ENCODE measurements at places on chromosomes 6 and 20.
A peak's percentile ranks its signal among the peaks of the same experiment; 100 is the strongest.

GRCh38 chr6:70819646-70820045 lies 137.2 kb downstream of the B3GAT2 start:
- DNase-seq: no peak

GRCh38 chr20:12414446-12415274 lies 497.0 kb downstream of the BTBD3 start:
- DNase-seq: no peak

- DNase-seq: no peak
These were observed 10.1 kb downstream of the CSNK2A1 start for GRCh38 chr20:533526-533925.

GRCh38 chr6:39958947-39959346 lies 24.7 kb upstream of the MOCS1 start:
- DNase-seq: no peak

DNA sequence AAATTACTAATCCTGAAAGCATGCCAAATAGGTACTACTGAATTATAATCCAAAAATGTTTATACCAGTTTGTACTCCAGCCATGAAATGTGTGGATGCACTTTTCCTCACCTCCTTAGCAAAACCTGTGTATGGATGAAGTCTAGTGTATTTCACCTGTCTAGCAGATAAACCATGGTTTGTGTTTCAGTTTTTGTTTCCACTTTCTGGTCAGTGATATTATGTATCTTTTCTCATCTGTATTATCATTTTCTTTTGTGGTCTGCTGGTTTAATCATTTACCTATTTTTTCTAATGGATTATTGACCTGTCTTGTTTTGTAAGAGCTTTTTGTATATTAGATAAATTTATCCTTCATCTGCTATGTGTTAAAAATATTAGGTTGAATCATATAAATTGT lies 41.0 kb upstream of the TMEM217 start:
- DNase-seq: no peak

DNA sequence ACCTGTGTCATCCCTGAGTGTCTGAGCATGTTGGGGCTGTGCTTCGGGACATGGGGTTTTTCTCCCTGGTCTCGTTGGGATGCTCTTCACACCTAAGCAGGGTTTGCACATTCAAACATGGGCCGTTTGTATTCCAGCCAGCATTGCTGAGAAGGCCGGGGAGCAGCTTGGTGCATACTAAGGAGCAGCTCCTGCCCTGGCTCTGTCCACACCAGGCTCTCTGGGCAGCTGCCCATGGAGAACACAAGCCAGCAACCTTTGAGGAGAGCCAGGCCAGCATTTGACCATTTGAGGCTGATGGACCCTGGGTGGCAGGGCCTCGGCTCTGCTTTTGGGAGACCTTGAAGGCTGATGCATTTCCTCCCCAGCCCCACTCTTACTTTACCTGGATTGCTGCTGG lies 92.1 kb downstream of the PHACTR3 start:
- DNase-seq: no peak

DNA sequence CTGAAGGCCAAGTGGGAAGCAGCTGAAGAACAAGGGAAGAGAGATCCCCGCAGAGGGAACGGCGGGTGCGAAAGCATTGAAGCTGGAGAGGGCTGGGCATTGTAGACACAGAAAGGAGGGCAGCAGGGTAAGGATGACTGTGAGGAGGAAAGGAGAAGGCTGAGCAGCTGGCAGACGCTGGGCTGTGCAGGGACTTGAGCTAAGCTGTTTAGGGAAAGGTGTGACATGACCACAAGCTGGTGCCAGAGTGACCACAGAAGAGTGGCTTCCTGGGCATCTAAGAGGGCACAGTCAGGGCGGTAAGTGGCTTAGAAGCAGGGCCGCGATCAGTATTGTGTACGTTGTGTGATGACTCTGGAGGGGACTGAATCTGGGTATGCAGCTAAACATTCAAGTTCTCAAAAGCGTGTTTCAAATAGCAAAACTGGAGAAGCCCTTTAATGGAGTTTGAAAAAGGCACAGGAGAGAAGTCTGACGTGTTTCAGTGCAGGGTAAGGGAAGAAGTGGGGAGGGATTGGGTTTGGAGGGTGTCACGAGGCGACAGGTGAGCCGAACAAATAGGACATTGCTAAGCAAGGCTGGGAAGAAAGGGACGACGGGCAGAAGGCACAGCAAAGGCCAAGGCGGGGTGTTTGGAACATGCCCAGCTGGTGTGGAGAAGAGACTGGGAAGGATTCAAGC lies 46.1 kb upstream of the ARFGEF2 start:
- DNase-seq: no peak

DNA sequence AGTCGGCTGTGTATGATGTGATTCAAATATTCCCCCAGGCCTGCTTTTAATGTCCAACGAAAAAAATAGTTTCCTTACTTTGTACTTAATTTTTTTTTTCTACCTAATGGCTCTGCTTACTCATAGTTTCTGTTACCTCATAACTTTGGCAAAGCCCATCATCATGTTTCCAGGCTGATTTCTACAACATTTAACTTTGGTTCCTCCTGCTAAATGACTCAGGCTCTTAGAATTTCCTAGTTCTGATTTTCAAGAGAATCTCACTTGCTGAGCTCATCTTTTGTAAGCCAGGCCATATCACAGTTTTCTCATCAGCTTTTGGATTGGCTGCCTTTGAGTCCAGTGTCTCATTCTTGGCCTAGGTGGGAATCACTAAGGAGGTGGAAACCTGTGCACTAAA lies 323.1 kb downstream of the HDGFL1 start:
- DNase-seq: no peak

GRCh38 chr6:157505912-157506491 lies 125.0 kb downstream of the ZDHHC14 start:
- DNase-seq: no peak

DNA sequence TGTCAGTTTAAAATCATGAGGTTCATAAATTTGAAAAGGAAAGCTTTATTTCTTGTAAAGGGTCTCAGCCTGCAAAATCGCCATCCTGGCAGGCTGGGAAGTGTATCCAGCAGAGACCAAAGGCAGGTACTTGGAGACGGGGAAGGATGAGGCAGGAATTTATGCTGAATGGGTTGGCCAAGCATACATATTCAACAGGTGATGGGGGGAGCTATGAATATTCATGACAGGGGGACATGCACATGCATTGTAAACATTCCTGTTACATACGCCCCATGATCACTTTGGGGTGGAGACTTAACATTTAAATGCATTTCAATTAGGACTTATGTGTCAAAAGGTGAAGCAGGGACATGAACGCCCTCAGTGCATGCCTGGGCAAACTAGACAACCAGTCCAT lies 9.8 kb upstream of the SLC22A1 start:
- no peak for DNase-seq

GRCh38 chr6:133804265-133804664 lies 84.6 kb upstream of the TCF21 start:
- DNase-seq: no peak

- DNase-seq: no peak
These were observed 5.0 kb downstream of the HSF2 start for GRCh38 chr6:122404444-122404843.

DNA sequence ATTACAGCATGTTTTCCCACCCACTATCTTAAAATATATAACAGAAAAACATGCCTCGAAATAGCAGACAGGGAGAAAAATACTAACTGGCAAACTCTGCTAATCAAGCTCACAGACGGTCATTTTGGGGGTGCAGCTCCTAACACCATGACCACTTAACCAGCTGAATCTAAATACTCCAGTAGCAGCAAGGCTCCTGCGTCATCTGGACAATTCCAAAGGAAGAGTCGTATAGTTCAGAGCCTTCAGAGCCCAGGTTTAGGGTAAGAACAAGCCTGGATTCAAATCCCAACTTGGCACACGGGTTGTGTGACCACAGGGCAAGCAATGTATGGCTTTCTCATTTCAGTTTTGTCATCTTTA lies 81.3 kb upstream of the COL21A1 start:
- DNase-seq: no peak

DNA sequence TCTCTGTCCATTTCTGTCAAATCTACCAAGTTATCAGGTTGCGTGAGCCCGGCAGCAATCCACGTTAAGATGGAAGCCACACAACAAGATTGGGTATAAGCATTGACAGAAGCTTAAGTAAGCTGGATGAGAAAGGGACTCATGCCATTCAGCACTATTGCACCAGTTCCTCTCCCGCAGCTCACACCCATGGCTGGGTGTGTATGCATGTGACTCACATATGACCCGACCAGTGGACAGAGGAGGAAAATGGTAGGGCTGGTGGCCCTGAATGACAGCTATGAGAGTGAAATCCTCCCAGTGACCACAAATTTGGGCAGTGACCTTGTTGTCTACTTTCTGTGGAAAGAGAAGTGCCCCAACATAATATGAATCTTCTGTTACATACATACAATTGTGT lies 113.5 kb downstream of the OTOR start:
- no peak for DNase-seq

GRCh38 chr6:146855889-146856288 lies 257.1 kb downstream of the ADGB start:
- no peak for DNase-seq

- peak; percentile 5 for DNase-seq
These were observed 50.0 kb downstream of the SASH1 start for GRCh38 chr6:148392671-148393070.

DNA sequence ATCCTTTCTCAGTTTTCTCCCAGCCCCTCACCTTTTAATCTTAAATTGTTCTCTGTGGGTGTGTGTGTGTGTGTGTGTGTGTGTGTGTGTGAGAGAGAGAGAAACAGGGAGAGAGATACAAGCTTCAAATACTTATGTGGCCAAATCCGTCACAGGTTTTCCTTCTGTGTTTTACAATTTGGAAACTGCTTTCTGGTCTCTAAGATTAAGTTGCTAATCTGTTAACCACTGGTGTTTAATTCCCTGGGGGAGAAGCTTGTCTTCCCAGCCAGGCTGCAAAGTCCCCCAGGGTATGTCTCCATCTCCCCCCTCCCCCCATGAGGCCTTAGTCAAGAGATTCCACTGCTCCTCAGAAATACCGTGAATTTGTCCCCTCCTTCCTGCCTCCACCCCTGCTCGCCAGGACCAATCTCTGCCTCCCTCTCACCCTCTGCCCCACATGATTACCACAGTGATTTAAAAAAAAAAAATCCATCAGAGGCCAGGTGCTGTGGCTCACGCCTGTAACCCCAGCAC lies 49.0 kb downstream of the RIPOR3 start:
- no peak for DNase-seq

- DNase-seq: peak; percentile 63
These were observed 176.4 kb downstream of the ARID1B start for GRCh38 chr6:156953479-156954146.

DNA sequence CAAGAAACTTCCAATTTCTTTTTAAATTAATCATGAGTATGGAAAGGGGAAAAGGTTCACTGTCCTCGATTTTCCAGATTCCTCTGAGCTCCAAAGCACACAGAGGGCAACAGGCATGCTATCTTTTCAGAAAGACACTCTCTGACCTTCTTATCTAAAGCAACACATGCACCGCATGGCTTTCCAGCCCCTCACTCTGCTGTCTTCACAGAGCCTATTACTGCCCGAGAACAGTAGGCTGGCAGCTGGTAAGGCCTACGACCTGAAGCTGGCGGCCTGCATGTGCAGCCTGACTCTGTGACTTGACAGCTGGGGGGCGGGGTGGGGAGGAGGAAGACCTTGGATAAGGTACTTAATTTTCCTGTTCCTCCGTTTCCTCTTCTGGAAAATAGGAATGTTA lies 86.3 kb downstream of the ELOVL4 start:
- no peak for DNase-seq

DNA sequence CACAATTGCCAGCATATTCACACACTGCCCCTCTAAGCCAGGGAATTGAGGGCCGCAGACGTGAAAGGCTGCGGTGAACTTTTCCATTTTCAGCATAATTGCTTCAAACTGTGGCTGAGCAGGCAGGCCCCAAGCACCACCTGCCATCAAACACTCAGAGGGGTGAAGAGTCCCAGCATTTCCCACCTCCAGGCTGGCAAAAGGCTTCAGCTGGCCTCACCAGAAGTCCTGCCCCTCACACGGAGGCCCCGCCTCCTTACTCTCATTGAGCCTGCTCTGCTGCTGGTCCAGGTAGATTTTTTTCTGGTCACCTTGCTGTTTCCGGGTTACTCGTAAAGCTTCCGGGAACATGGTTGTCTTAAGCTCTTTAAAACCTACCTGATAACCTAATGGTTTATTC lies 52.0 kb upstream of the PRELID3B start:
- DNase-seq: no peak

DNA sequence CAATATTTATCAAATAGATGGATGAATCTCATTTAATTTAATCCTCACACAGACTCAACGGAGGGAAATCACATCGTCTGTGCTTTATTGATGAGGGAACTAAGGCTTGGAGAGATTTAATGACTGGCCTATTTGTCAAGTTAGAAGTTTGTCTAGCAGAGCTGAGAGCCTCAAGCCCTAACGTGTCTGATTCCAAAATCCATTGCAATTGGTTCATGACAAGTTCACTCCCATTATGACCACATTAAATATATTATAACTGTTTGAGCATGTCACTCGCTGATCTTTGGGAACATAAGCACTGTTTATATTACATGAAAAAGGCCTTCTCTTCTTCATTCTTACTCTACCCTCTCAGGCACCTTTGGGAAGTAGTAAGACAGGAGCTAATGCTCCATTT lies 89.4 kb upstream of the SIRPA start:
- no peak for DNase-seq

- no peak for DNase-seq
These were observed 44.2 kb upstream of the ESR1 start for GRCh38 chr6:151763303-151763702.

GRCh38 chr20:46324960-46325703 lies 16.8 kb upstream of the CDH22 start:
- DNase-seq: peak; percentile 30
